Dorsolateral prefrontal cortex (tissue), 122 donors: ENCODE measurements at places on chromosomes 7 and 10.

DNA sequence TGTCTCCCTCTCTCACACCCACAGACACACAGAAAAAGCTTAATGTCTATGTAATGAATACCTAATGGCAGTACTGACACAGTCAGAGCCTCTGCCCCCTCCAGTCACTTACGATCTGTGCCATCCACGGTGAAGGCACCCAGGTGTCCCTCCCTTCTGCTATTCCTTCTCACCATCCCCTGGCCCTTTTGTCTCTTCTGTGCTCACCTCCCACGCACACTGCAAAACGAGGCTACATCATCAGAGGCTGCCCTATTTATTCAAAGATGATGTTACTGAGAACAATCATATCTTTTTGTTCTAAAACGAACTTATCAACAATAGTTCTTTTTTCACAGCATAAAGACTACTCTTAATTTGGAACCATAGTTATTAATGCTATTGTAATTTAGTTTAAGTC is 246.9 kb upstream of the MKLN1 start:
- DNase-seq: no peak

DNA sequence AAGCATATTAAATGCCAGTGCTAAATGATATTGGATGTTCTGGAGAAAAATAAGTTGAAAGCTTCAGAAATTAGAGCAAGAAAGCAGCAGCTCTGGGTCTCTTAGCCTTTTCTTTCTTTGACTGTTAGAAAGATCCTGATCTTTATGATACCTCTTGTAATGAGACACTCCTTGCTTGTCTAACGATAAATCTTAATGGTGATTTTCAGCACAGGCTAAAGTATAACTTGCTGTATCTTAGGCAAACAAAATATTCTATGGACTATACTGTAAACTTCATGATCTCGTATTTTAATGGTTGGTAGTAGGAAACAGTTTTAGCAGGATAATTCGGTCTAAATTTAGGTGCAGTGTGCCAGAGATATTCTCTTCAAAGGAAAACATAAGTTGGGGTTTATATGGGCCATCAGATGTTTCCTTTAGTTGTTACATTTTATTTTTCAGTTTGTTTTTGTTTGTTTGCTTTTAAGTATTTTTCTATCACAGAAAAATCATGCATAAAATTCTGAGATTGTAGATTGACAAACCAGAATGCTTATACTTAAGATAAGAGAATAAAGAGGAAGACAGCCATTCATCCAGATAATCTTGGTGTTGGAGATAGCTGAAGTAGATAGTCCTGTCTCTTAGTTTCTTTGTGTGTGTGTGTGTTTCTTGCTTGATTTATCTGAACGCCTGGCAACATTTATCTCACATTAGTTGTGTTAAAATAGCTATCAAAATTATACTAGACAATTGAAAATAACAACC is 4.7 kb downstream of the CASD1 start:
- DNase-seq: no peak

- DNase-seq: no peak
Observed at GRCh38 chr10:83820033-83820432, 319.3 kb upstream of the GHITM start.

DNA sequence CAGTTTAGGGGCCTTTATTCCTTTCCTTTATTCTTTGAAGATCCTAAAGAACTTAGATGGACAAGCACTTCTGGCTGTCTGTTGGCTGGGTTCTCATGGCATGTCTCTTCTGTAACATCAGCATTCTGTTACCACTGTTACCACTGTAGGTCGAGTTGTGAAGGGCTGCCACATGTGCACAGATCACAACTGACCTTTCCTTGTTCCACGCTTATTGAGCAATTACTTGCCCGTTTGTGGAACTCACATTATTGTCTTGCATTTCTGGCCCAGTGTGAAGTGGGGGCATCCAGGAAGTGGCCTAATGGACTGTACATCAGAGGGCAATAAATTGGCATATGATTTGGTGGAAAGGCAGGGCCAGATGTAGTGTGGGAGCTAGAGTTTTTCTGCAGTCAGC is 23.7 kb downstream of the GBF1 start:
- DNase-seq: no peak

GRCh38 chr10:7571981-7572380 is 94.8 kb downstream of the ITIH5 start:
- DNase-seq: no peak

- DNase-seq: no peak
Observed at GRCh38 chr10:75013007-75013406, 98.4 kb upstream of the SAMD8 start.

- no peak for DNase-seq
Observed at GRCh38 chr10:76309741-76310587, 878.5 kb downstream of the LRMDA start.

DNA sequence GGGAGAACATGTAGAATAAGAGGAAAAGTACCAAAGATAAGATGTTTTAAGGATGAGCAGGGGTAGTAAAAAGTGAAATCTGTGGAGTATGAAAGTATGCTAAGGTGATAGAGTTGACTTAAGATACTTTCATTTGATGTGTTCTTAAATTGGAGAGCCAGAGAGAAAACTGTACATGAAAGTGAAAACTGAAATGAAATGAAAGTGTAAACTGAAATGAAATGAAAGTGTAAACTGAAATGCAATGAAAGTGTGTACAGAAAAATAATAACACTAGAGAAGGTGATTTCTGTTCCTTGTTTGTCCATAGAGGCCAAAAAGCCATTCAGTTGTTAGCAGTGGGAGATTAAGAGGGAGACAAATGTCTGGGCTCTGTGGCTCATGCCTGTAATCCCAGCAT is 17.5 kb downstream of the AHR start:
- no peak for DNase-seq

DNA sequence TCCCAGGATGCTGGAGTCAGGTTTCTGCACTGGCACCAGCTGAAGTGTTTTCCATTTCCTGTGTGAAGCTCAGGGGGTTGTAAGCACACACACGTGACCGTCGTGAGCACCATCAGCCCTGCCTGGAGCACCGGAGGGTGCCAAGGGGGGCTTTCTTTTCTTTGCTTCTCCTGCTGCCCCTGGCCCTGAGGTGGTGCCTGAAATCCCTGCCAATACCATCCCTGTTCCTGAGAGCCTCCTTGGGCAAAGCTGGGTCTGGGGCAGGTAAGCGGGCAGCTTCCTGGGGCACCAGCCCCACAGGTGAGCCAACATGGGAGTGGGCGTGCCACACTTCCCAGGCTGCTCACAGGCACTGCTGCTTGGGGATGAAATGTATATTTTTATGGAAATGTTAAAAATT is 593.6 kb downstream of the DNAJB6 start:
- no peak for DNase-seq

DNA sequence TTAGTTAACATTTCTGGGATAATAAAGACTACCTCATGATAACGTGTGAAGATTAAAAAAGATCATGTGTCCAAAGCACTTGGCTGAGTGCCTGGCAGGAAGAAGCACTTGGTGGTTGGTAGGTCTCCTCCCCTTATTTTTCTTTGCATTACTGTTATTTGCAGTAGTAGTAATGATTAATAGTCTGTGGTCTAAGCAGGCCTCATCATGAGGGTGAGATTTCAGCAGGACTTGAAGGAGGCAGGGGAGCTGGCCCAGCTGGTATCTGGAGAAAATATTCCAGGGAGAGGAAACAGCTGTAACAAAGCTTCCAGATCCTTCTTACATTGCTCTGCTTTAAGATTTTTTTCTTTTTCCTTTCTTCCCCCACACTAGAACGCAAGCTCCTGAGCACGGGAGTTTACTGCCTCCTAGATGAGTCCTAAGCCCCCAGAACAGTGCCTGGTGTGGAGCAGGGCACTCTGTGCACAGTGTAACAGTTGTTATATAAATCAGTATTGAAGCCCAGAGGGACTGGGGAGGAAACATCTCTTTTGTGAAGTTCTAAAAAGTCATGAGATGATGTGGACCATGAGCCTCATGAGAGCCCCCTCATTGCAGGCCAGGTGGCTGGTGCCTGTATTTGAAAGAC is 31.1 kb upstream of the RHEB start:
- DNase-seq: no peak

GRCh38 chr10:70812814-70813213 is 2.9 kb upstream of the SGPL1 start:
- DNase-seq: no peak

DNA sequence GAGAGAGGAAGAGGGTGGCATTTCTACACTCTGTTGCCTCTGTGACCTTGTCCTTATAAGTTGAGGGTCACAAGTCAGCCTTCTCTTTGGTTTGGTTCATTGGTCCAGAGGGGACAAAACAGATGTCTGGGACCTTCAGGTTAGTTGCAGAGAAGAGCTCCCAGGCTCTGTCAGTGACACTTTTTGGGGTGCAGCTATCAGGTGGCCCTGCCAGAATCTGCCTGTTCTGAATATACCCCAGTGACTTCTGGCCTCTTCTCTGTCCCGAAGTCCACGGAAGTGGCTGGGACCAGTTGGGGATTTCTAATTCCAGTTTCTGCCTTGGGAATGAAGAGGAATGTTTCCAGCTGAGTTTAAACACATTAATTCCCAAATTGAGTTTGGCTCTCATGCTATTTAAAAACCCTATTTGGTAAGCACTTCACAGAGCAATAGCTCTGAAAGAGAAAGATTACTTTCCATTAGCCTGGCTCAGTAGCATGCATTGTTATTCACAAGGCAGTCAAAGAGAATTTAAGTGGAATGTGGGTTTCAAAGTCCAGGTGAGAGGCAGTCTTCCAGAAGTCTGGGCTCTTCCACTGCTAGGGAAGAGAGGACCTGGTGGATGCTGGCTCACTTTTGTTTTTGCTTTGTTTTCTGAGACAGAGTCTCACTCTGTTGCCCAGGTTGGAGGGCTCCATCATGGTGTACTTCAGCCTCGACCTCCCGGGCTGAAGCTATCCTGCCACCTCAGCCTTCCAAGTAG is 237.8 kb upstream of the GALNT17 start:
- DNase-seq: no peak

- DNase-seq: no peak
Observed at GRCh38 chr7:132004529-132004928, 448.1 kb upstream of the PODXL start.

GRCh38 chr7:74017125-74017524 is 10.8 kb upstream of the ELN start:
- DNase-seq: no peak

DNA sequence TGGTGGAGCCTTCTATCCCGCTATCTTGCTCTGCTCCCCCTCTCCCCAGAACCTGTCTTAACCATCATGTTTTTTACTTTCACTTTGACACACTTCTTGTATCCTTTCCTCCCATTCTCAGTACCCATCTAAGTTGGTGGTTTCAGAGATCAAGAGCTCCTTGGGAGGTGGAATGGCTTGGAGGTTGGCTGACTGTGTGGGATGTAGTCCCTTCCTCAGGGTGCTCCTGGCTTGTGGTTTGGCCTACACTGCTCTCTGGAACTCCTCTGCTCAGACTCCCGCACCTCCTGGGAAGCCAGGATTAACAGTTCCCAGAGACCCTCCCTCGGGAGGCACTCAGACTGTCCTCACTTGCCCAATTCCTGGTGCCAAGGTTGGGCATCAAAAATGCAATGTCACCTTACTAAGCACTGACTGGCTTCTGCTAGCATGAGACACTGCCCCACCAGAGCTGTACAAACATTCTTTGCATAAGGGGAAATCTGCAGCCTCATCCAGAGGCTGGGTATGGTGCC is 93.1 kb upstream of the NAMPT start:
- no peak for DNase-seq

DNA sequence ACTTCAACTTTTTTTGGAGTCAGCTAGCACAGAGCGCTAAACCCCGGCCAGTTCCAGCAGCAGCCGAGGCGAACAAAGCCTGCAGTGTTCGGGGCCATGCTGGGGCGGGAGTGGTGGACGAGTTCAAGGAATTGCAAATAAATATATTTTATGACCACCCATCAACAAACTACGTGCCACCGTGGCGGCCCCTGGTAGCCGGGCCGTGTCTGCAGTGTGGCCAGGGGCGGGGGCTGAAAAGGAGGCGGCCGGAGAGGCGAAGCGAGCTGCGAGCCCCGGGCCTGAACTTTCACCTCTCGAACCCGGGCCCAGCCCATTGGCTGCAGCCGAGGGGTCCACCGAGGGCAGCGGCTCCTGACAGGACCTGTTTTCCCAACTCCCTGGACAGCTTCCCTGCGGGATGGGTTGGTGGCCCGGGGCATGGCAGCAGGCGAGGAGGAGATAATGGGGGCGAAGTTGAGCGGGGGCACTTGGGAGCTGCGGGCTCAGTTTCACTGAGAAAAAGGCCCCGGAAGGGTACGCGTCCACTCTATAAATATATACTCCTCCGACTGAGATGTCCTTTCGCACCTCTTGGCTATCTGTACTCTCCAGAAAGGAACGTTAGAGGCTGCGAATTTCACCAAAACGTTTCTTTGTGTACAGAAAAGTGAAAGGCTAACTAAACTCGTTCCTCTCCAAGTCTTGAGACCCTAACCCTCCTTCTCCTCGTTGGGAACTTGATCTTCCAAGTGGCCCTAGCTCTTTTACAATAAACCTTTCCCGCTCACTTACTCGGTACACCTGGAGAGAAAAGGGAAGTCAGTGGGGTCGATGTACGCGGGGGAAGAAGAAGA is 164.6 kb upstream of the PPP1R3A start:
- DNase-seq: no peak

- no peak for DNase-seq
Observed at GRCh38 chr7:150875791-150876190, 23.5 kb downstream of the AOC1 start.

- DNase-seq: no peak
Observed at GRCh38 chr7:30237271-30237695, 47.1 kb upstream of the ZNRF2 start.

DNA sequence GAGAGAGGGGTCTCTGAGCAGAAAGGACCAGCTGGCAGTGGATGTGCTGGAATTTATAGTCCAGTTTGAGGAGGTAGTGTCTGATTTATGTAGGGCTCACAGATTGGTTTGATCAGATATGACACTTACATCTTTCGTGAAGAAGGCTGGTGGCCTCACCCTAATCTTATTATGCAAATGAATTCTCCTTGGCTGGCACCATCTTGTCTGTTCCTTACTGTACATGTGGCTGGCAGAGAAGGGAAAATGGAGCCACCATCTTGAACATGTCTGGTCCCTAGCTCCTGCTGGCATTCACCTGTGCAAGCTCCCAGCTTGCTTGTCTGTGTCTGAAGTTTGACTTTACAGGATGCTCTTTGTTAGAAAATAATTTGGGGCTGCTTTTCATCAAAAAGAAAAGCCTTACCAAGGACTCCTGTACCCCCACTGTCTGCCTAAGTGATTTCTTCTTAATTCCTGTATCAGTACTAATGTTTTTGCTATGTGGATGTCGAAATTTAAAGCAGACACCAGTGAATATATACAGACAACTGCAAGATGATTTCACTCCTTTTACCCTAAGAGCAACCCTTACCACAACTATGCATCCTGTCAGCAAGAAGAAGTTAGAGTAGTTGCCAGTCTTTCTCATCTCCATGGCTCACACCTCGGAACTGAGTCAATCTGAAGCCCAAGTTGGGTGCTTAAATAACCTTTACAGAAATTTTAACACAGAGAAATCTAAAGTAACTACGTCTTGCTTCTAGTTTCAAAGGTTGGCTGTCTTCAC is 322.0 kb upstream of the SEMA3D start:
- no peak for DNase-seq

- DNase-seq: no peak
Observed at GRCh38 chr7:30831936-30832335, 60.7 kb downstream of the MINDY4 start.

DNA sequence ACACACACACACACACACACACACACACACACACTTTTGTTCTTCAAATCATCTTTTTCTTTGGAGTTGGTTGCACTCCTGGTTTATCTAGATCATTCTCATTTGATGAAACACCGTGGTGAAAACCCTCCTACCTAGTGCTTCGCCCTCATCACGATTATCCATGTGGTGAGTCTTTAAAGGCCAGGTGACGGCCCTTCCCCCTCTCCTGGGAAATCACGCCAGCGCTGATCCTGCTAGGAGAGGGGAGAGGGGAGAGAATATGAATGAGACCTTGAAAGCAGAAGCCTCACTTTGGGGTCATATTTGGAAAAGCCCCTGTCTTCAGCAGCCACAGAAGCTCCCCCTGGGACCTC is 103.9 kb upstream of the LRRC4 start:
- no peak for DNase-seq
